ENCODE measurements at places on chromosomes 3 and 15.
A peak's percentile ranks its signal among the peaks of the same experiment; 100 is the strongest.

- DNase-seq: peak; percentile 7
Observed at GRCh38 chr15:62164396-62165103, 535 bp downstream of the C2CD4B start.

GRCh38 chr3:14438262-14438661 is 35.9 kb downstream of the SLC6A6 start:
- no peak for DNase-seq

- no peak for DNase-seq
Observed at GRCh38 chr3:149673393-149673792, 15.6 kb upstream of the WWTR1 start.

GRCh38 chr3:72185549-72186399 is 400.8 kb upstream of the PROK2 start:
- no peak for DNase-seq

- no peak for DNase-seq
Observed at GRCh38 chr3:194689493-194689944, 3.8 kb downstream of the FAM43A start.

GRCh38 chr15:59797756-59798604 is 108.9 kb upstream of the BNIP2 start:
- DNase-seq: no peak

DNA sequence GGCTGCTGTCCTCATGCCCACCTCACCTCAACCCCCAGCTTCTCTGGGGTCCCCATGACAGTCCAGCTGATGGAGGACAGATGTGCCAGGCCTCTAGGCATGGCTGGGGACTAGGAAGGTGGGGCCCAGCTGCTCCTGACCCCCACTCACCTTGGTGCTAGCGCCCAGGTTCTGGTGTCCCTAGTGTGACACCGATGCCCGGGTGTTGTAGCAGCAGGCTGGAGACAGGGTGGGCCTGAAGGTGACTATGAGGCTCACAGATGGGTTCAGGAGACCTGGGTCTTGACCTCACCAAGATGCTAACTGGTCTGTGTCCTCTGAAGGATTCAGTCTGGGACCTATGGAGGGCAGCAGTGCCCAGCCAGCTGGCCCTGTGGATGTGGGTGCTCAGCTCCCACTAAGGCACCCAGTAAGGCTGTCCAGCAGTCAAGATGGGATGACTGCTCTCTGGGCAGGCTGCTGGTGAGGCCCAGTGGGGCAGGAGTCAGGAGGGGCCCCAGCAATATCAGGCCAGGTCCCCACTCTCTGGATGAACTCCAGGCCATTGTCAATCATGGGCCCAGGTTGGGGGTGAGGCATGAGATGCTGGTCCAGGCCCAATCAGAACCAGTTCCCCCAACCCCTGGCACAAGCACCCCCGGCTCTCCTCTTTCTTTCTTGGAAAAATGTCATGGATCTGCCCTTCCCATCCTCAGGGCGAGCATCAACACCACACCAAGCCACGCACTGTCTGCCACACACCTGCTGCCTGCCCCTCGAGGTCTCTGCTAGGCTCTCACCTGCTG is 33.0 kb downstream of the ALDH1L1 start:
- DNase-seq: no peak

- no peak for DNase-seq
Observed at GRCh38 chr3:127821394-127821793, 921 bp downstream of the MGLL start.

DNA sequence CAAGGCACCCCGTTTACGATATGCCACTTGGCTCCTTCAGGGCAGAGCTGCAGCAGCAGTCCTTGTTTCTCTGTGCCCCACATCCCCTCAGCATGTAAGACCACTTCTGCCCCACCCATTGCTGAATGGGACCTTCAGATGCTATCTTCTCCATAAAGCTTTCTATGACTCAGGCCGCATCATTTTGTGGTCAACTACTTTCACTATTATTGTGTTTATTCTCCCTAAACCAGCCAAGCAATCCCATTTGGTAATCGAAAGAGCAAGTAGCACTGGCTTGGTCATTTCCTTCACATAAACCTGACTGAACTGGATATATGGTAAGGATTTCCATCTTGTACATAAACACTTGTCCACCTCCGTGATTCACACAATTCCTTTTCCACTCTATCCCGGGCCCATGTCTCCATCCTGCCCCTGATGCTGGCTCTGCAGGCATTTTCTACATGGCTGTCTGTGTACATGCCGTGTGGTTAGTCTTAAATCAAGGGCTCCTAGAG is 25.7 kb downstream of the LIPC start:
- DNase-seq: no peak

- no peak for DNase-seq
Observed at GRCh38 chr15:58420579-58421043, 11.2 kb upstream of the LIPC start.

All from T-helper 17 cell (primary cell).